ENCODE measurements at places on chromosomes 2 and 18. TPM values are rescaled to one million over a fixed set of nuclear protein-coding genes. Genes with fewer than 3 reads are reported as not detected.

SLC30A3 gene
- polyA plus RNA-seq, result 0.52 TPM

FBXO48 gene
- 1.8 TPM for polyA plus RNA-seq

CHST9 gene
- 3.8 TPM for polyA plus RNA-seq

KCNE4 gene
- 4.5 TPM for polyA plus RNA-seq

DNA sequence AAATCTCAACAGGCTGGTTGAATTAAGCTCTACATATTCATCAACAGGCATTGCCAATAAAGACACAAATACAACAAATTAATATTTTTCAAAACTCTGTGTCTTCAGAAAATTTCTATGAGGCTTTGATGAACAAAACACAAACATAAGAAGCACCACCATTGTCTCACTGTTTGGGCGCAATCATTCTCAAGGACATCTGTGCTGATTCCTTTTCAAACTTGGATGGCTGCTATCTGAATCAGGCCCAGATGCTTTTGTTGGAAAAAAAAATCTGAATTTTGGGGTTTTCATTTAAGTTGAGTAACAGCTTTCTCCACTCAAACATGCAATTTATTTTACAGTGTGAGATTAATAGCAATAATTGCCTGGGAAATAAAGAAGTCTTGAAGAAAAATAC, 173.8 kb downstream of the NRXN1 start:
- no peak for DNase-seq

DNA sequence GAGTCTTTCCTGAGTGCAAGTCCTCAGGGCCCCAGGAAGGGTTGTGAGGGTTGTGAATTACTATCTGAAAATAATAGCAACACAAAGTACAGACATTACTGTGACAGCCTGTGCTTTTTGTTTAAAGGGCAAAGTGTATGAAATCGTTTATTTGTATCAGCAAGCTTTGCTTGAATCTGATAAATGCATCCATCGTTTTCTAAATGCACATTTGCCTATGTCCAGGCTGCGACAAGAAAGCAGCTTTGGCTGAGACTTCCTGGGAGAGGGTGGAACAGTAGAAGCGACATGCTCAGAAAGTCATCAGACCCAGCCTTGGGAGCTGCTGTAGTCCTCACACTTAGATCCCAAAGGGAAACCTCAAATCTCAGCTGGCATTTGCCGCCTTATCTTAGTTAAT, 524.2 kb upstream of the SALL3 start:
- no peak for DNase-seq

- DNase-seq, result no peak
These were observed 398 bp downstream of the CRYBA2 start for GRCh38 chr2:218992703-218993344.

GRCh38 chr2:134917360-134917865, 1.2 kb upstream of the CCNT2 start:
- no peak for DNase-seq

DNA sequence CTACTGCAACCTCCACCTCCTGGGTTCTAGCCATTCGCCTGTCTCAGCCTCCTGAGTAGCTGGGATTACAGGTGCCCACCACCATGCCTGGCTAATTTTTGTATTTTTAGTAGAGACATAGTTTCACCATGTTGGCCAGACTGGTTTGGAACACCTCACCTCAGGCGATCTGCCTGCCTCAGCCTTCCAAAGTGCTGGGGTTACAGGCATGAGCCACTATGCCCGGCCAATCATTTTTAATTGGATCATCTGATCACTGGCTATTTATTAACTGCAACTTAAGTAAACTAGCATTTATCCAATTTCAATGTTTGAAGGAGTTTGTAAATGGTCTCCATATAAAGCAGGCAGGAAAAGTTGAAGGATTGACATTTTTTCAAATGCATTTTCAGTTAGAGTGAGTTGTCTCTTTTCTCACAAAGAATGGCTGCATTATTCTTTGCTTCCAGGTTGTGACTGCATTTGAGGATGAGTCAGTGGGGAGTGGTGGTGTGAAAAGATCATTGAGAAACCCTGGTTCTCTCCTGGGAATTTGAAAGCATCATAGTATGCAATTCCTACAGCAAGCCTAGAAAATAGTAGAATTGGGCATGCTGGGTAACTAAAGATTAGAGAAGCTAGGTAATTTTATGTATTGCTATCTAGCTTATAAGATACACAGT, 431.1 kb upstream of the ZEB2 start:
- DNase-seq, result no peak

Measured in right lung (tissue), 10 donors.